Transverse colon (tissue), 4 donors: ENCODE measurements at places on chromosomes 3 and 15. TPM values are rescaled to one million over a fixed set of nuclear protein-coding genes. Genes with fewer than 3 reads are reported as not detected.

Gene GPR176
- 10.9 TPM for total RNA-seq

Gene LEKR1
- total RNA-seq, result 0.40 TPM

Gene TLR9
- total RNA-seq, result not detected

Gene SLC38A3
- total RNA-seq, result not detected

DNA sequence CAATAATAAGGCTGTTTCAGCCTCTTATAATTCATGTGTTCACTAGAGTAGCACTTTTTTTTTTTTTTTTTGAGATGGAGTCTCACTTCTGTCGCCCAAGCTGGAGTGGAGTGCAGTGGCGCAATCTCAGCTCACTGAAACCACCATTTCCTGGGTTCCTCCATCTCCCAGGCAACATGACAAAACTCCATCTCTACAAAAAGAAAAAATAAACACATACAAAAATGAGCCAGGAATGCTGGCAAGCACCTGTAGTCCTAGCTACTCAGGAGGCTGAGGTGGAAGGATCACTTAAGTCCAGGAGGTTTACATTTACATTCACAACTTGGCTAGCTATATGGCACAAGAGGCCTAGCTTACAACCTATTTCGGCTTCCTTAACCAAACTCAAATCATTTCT is 6.8 kb downstream of the USP4 start:
- no peak overlapping the region for H3K27ac ChIP-seq
- H3K36me3 ChIP-seq, result peaks cover 37% of the 10 kb centered on the region
- no peaks in the 10 kb centered on the region for H3K27me3 ChIP-seq
- DNase-seq, result no peak
- H3K4me3 ChIP-seq, result no peak overlapping the region

DNA sequence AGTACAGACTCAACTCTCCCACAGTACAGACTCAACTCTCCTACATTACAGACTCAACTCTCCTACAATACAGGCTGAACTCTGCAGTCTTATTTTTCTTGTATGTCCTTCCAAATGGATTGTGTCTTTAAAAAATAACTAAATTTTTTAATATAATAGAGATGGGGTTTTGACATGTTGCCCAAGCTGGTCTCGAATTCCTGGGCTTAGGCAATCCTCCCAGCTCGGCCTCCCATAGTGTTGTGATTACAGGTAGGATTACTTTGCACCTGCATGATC is 31.2 kb upstream of the UBXN7 start:
- no peaks in the 10 kb centered on the region for H3K36me3 ChIP-seq
- no peak overlapping the region for H3K4me3 ChIP-seq
- H3K27ac ChIP-seq, result no peak overlapping the region
- DNase-seq, result no peak
- H3K4me1 ChIP-seq, result no peaks in the 10 kb centered on the region

GRCh38 chr3:60801307-60801706 is 449.9 kb downstream of the FHIT start:
- H3K27ac ChIP-seq, result no peak overlapping the region
- H3K36me3 ChIP-seq, result no peaks in the 10 kb centered on the region
- no peaks in the 10 kb centered on the region for H3K4me1 ChIP-seq

GRCh38 chr3:63918321-63918720 is 6.1 kb upstream of the SCAANT1 start:
- H3K4me1 ChIP-seq, result peaks cover 13% of the 10 kb centered on the region
- no peak overlapping the region for H3K4me3 ChIP-seq
- no peak overlapping the region for H3K27ac ChIP-seq

- no peak overlapping the region for H3K4me3 ChIP-seq
- no peaks in the 10 kb centered on the region for H3K27me3 ChIP-seq
Measured at GRCh38 chr3:12458901-12459300, 25.4 kb upstream of the TSEN2 start.
